Stimulated activated naive CD4-positive, alpha-beta T cell treated with Interleukin-2 at 50 U/mL for 16 hours (primary cell): ENCODE measurements at places on chromosomes 7 and 10.

GRCh38 chr10:96947036-96947435 lies 114.9 kb downstream of the LCOR start:
- no peak for DNase-seq

DNA sequence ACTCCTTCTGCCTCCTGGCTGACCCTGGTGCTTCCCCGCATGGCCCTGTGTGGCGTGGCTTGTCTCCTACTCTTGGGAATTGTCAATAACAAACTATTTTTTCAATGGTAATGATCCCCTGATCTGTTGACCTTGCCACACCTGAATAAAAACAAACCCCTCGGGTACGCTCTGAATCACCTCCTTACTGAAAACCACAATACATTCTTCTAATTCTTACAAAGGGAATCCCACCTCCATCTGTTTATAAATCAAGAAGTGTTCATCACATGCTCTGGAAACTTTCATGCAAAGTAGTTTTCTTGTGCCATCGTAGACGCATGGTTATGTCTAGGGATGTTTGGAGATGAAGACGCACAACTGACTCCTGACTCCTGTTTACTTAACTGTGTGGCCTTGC lies 245.8 kb downstream of the FRMD4A start:
- DNase-seq: no peak

GRCh38 chr10:63083904-63084689 lies 49.0 kb upstream of the NRBF2 start:
- DNase-seq: peak; percentile 18

DNA sequence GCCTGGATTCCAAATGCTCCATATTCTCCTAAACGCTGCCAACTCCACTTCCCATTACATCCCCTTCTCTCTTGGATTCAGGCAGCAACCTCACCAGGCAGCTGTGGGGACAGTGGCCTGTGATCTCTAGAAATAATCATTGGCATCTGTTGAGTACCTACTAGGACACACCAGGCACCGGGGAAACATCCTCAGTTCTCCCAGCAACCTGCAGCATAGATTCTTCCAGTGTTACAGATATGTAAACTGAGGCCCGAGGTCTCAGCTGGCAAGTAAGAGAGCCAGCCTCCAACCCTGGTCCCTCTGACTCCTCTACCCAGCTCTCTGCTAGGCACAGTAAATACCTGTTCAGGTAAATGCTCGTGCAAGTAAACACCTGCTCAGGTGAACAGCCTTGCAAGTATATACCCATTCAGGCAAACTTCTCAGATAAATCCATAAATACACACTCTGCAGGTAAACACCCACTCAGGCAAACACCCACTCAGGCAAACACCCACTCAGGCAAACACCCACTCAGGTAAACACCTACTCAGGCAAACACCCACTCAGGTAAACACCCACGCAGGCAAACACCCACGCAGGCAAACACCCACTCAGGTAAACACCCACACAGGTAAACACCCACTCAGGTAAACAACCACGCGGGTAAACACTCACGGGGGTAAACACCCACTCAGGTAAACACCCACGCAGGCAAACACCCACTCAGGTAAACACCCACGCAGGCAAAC lies 18.7 kb downstream of the ASB13 start:
- no peak for DNase-seq

- no peak for DNase-seq
Observed at GRCh38 chr7:96996111-96996957, 9.0 kb upstream of the DLX6 start.

- no peak for DNase-seq
Observed at GRCh38 chr7:101598986-101599771, 29.9 kb downstream of the MYL10 start.

- DNase-seq: no peak
Observed at GRCh38 chr10:5751601-5752253, 61.5 kb downstream of the GDI2 start.
